ENCODE measurements at places on chromosomes 1 and 21. TPM values are rescaled to one million over a fixed set of nuclear protein-coding genes. Genes with fewer than 3 reads are reported as not detected.

- H3K27me3 ChIP-seq, result no peaks in the 10 kb centered on the region
- peaks cover 8% of the 10 kb centered on the region for H3K4me1 ChIP-seq
- peak overlapping the region; percentile 13 for H3K27ac ChIP-seq
- peaks cover 16% of the 10 kb centered on the region for H3K36me3 ChIP-seq
Observed at GRCh38 chr1:204417074-204417997, 5.7 kb upstream of the PPP1R15B start.

The AKR7A3 gene
- 0.85 TPM for polyA plus RNA-seq

The FMO4 gene
- 5.9 TPM for polyA plus RNA-seq

GRCh38 chr1:29415156-29415830 lies 179.0 kb downstream of the PTPRU start:
- peak; percentile 28 for DNase-seq
- no peak overlapping the region for H3K27ac ChIP-seq
- no peaks in the 10 kb centered on the region for H3K36me3 ChIP-seq
- H3K4me1 ChIP-seq, result peaks cover 10% of the 10 kb centered on the region

GRCh38 chr1:26190373-26190987 lies at the start of gene CATSPER4:
TSS of gene CATSPER4 (plus strand) at chr1:26190602. CDS start at chr1:26190628, 26 bp downstream.
- no peak within 1 kb of the TSS for H3K27ac ChIP-seq
- no peaks in the 10 kb centered on the region for H3K36me3 ChIP-seq
- DNase-seq, result no peak
- H3K27me3 ChIP-seq, result no peaks in the 10 kb centered on the region
- H3K4me1 ChIP-seq, result no peaks in the 10 kb centered on the region

GRCh38 chr1:193270996-193271395 lies 84.6 kb upstream of the B3GALT2 start:
- no peaks in the 10 kb centered on the region for H3K4me1 ChIP-seq
- no peaks in the 10 kb centered on the region for H3K36me3 ChIP-seq
- no peak for DNase-seq

- H3K27me3 ChIP-seq, result no peaks in the 10 kb centered on the region
- H3K4me3 ChIP-seq, result no peak overlapping the region
- DNase-seq, result no peak
- no peaks in the 10 kb centered on the region for H3K4me1 ChIP-seq
- H3K36me3 ChIP-seq, result no peaks in the 10 kb centered on the region
Observed at GRCh38 chr21:37717534-37717933, 198.7 kb downstream of the KCNJ6 start.

The FMOD gene
- polyA plus RNA-seq, result 493 TPM

DNA sequence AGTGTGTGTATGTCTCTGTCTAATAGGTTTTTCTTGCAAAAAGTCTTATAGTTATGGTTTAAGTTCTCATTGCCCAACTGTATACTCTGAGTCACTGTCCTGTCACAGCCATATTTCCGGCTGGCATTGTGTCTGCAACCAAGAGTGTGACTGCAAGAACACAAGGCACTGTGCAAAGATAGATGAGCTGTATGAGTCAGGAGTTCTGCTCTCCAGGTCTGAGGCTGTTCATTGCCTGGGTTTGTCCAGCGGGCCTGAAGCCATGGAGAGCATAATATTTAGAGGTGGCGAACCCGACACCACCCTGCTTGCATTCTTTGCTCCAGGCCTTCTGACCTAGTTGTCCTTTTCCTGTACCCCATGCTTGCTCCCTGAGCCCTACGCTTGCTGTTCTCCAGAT lies 50.9 kb upstream of the CNIH3 start:
- no peak overlapping the region for H3K27ac ChIP-seq
- no peaks in the 10 kb centered on the region for H3K4me1 ChIP-seq
- H3K4me3 ChIP-seq, result no peak overlapping the region
- DNase-seq, result no peak
- H3K36me3 ChIP-seq, result no peaks in the 10 kb centered on the region

- H3K27me3 ChIP-seq, result no peaks in the 10 kb centered on the region
- peaks cover 2% of the 10 kb centered on the region for H3K36me3 ChIP-seq
- no peak for DNase-seq
Observed at GRCh38 chr1:198318085-198318484, 161.3 kb downstream of the NEK7 start.

DNA sequence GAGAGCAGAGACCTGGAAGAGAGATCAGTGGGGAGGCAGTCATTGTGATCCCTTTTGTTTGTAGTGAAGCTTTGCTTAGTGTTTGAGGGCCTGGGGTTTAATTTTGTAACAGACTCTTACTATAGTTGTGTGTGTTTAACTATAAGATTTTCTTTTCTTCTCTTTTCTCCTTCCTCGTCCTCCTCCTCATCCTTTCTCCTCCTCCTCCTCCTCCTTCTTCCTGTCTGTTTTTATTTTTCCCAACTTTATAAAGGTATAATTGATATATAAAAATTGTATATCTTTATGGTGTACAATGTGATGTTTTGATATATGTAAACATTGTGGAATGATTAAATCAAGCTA lies 71.2 kb upstream of the MACF1 start:
- no peaks in the 10 kb centered on the region for H3K27me3 ChIP-seq
- DNase-seq, result no peak
- peaks cover 13% of the 10 kb centered on the region for H3K4me1 ChIP-seq
- peaks cover 3% of the 10 kb centered on the region for H3K36me3 ChIP-seq

The PTPRU gene
- 13.1 TPM for polyA plus RNA-seq

- H3K4me3 ChIP-seq, result no peak overlapping the region
- H3K27me3 ChIP-seq, result no peaks in the 10 kb centered on the region
- H3K36me3 ChIP-seq, result no peaks in the 10 kb centered on the region
- peak; percentile 64 for DNase-seq
Observed at GRCh38 chr1:107739201-107739600, 225.8 kb downstream of the VAV3 start.

GRCh38 chr1:241357366-241358340 lies 648 bp upstream of the RGS7 start:
- no peaks in the 10 kb centered on the region for H3K36me3 ChIP-seq
- H3K4me1 ChIP-seq, result peaks cover 3% of the 10 kb centered on the region
- peaks cover 17% of the 10 kb centered on the region for H3K27me3 ChIP-seq
- H3K4me3 ChIP-seq, result no peak overlapping the region

- H3K4me3 ChIP-seq, result peak overlapping the region; percentile 100
- peak overlapping the region; percentile 68 for H3K27ac ChIP-seq
- H3K4me1 ChIP-seq, result peaks cover 22% of the 10 kb centered on the region
- H3K36me3 ChIP-seq, result peaks cover 22% of the 10 kb centered on the region
- H3K27me3 ChIP-seq, result no peaks in the 10 kb centered on the region
Observed at GRCh38 chr1:27322569-27323240, 742 bp downstream of the TMEM222 start.

The EDARADD gene
- polyA plus RNA-seq, result 0.85 TPM

The GSTM1 gene
- polyA plus RNA-seq, result 0.81 TPM

The LCE1A gene
- not detected for polyA plus RNA-seq

DNA sequence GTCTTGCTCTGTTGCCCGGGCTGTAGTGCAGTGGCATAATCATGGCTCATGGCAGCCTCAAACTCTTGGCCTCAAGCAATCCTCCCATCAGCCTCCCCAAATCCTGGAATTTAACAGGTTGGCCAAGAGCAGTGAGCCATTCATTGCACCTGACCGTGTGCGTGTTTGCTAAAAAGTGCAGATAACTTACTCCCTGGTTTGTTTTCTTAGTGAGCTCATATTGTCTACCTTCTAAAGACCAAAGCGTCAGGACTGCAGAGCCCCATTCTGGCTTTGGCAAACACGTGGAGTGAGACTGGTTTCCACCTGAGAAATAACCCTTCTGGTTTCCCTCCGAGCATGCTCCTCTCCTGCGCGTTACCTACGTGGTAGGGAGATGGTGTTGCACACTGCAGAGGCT lies 32.2 kb upstream of the CA6 start:
- no peaks in the 10 kb centered on the region for H3K36me3 ChIP-seq
- H3K27me3 ChIP-seq, result peaks cover 5% of the 10 kb centered on the region
- H3K4me1 ChIP-seq, result no peaks in the 10 kb centered on the region
- no peak overlapping the region for H3K4me3 ChIP-seq
- DNase-seq, result no peak

GRCh38 chr21:27564684-27565301 lies 597.9 kb upstream of the ADAMTS5 start:
- no peak overlapping the region for H3K27ac ChIP-seq
- H3K4me1 ChIP-seq, result peaks cover under 1% of the 10 kb centered on the region
- H3K36me3 ChIP-seq, result no peaks in the 10 kb centered on the region
- peak; percentile 80 for DNase-seq
- H3K27me3 ChIP-seq, result no peaks in the 10 kb centered on the region

- no peak overlapping the region for H3K4me3 ChIP-seq
- H3K27ac ChIP-seq, result no peak overlapping the region
- no peak for DNase-seq
Observed at GRCh38 chr1:161351482-161351881, 16.2 kb downstream of the CFAP126 start.

- no peaks in the 10 kb centered on the region for H3K36me3 ChIP-seq
- H3K4me3 ChIP-seq, result no peak overlapping the region
- H3K27ac ChIP-seq, result no peak overlapping the region
- H3K4me1 ChIP-seq, result peaks cover 3% of the 10 kb centered on the region
- no peak for DNase-seq
- peaks cover 7% of the 10 kb centered on the region for H3K27me3 ChIP-seq
Observed at GRCh38 chr21:36111238-36111637, 23.6 kb upstream of the CBR3 start.

DNA sequence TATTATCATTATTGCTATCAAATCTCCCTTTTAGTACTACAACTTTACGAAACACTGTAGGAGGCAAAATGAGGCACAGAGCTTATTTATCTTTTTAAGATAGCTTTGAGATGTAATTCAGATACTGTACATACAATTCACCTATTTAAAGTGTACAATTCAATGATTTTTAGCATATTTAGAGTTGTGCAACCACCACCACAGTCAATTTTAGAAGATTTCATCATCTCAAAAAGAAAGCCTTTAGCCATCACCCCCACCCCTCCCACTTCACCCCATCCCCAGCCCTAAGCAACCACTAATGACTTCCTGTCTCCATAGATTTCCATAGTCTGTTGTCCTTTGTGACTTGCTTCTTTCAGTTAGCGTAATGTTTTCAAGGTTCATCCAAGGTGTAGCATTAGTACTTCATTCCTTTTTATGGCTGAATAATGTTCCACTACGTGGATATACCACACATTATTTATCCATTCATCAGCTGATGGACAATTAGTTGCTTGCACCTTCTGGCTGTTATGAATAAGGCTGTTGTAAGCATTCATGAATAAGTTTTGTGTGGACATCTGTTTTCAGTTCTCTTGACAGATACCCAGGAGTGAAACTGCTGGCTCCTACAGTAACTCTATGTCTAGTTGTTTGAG lies 9.4 kb upstream of the CAPN9 start:
- H3K27ac ChIP-seq, result no peak overlapping the region
- H3K4me3 ChIP-seq, result no peak overlapping the region
- no peak for DNase-seq
- H3K4me1 ChIP-seq, result no peaks in the 10 kb centered on the region
- H3K27me3 ChIP-seq, result peaks cover 3% of the 10 kb centered on the region

GRCh38 chr1:245469734-245470133 lies 314.9 kb downstream of the KIF26B start:
- no peak overlapping the region for H3K27ac ChIP-seq
- no peaks in the 10 kb centered on the region for H3K36me3 ChIP-seq
- no peak overlapping the region for H3K4me3 ChIP-seq
- no peaks in the 10 kb centered on the region for H3K4me1 ChIP-seq
- DNase-seq, result no peak

The IL20 gene
- not detected for polyA plus RNA-seq

DNA sequence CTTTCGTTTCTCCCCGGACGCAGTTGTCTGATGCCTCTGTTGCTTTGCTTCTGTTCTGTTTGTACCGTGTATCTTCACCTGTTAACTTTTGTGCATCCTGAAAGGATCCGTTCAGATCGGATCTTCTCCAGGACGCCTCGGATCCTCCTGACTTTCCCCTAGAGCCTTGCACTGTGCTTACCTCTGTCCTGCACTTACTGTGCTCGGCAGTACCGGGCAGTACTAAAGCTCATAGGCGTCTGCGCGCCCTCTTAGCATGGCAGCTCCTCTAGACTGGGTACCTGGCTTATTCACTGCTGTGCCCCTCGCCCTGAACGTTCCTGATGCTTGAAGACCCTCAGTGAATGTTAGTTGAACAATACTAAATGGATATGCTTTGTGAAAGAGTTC lies 934 bp downstream of the SCP2 start:
- H3K4me1 ChIP-seq, result peaks cover 10% of the 10 kb centered on the region
- H3K4me3 ChIP-seq, result peak overlapping the region; percentile 88
- H3K27me3 ChIP-seq, result peaks cover 4% of the 10 kb centered on the region
- DNase-seq, result no peak
- no peak overlapping the region for H3K27ac ChIP-seq
- no peaks in the 10 kb centered on the region for H3K36me3 ChIP-seq

- H3K36me3 ChIP-seq, result no peaks in the 10 kb centered on the region
- peaks cover 21% of the 10 kb centered on the region for H3K27me3 ChIP-seq
- peak; percentile 64 for DNase-seq
- H3K4me1 ChIP-seq, result peaks cover 9% of the 10 kb centered on the region
- H3K27ac ChIP-seq, result no peak overlapping the region
- no peak overlapping the region for H3K4me3 ChIP-seq
Observed at GRCh38 chr1:30704271-30704670, 19.1 kb downstream of the MATN1 start.

The A3GALT2 gene
- not detected for polyA plus RNA-seq

GRCh38 chr1:28099050-28099769 lies 10.8 kb upstream of the EYA3 start:
- no peaks in the 10 kb centered on the region for H3K36me3 ChIP-seq
- peak; percentile 65 for DNase-seq
- no peak overlapping the region for H3K4me3 ChIP-seq

DNA sequence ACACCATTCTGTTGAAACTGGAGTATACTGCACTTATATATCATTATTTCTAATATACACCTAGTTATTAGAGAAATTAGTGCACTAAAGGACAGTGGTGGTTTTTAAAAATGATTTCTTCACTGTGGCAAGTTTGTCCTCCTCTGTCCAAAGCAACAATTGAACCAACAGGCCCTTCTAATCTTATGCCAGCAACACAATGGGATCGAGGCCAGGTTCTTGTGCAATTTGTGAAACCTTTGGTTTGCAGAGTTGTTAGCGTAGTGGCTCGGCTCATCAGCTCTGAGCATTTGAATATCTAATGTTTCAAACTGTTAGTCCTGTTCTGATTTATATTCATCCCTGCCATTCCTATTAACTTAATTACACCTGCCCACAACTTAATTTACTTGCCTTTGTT lies 9.9 kb upstream of the LRRC39 start:
- peak; percentile 43 for DNase-seq
- no peak overlapping the region for H3K4me3 ChIP-seq

DNA sequence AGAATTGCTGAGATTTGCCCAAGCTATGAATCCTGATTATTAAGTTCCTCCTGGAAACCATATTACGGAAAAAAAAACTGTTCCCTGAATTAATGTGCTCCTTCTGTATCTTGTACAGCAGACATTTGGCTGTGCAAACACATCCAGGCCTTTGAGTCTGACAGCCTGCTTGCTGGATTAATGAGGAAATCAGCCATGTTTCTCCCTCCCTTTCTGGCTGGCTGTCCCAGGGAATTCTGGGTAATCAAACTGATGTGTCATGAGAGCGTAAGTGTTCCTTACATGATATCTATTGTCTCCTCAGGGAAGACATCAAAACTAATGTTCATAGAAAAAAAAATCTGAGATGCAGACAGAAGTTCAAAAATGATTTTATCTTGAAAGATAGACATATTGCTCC lies 18.8 kb downstream of the PGBD5 start:
- H3K27me3 ChIP-seq, result no peaks in the 10 kb centered on the region
- H3K4me3 ChIP-seq, result no peak overlapping the region
- H3K36me3 ChIP-seq, result peaks cover 4% of the 10 kb centered on the region
- no peak overlapping the region for H3K27ac ChIP-seq
- no peaks in the 10 kb centered on the region for H3K4me1 ChIP-seq

GRCh38 chr21:34576041-34576511 lies 38.8 kb downstream of the RCAN1 start:
- no peak for DNase-seq
- H3K36me3 ChIP-seq, result no peaks in the 10 kb centered on the region
- no peaks in the 10 kb centered on the region for H3K27me3 ChIP-seq
- no peak overlapping the region for H3K4me3 ChIP-seq

- H3K27ac ChIP-seq, result no peak overlapping the region
- H3K4me3 ChIP-seq, result no peak overlapping the region
- peaks cover 3% of the 10 kb centered on the region for H3K4me1 ChIP-seq
- no peaks in the 10 kb centered on the region for H3K36me3 ChIP-seq
- no peak for DNase-seq
Observed at GRCh38 chr21:44524414-44525371, 15.3 kb downstream of the KRTAP10-1 start.
